T-helper 17 cell (primary cell): ENCODE measurements at places on chromosomes 2 and 18.

DNA sequence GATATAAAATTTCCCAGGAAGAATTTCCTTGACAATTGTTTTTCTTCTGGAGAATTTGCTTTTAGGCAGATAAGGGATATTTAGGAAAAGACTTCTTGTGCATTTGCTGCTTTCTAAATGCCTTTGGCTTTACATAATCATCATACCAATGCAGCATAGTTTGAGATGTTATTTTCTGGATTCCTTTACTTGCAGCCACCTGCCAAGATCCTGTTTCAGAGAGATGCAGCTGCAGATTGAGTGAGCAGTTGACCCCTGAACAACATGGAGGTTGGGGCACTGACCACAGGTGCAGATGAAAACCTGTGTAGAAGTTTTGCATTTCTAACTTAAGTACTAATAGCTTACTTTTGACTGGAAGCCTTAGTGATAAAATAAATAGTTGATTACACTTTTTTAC is 257.9 kb downstream of the RPIA start:
- DNase-seq: no peak

DNA sequence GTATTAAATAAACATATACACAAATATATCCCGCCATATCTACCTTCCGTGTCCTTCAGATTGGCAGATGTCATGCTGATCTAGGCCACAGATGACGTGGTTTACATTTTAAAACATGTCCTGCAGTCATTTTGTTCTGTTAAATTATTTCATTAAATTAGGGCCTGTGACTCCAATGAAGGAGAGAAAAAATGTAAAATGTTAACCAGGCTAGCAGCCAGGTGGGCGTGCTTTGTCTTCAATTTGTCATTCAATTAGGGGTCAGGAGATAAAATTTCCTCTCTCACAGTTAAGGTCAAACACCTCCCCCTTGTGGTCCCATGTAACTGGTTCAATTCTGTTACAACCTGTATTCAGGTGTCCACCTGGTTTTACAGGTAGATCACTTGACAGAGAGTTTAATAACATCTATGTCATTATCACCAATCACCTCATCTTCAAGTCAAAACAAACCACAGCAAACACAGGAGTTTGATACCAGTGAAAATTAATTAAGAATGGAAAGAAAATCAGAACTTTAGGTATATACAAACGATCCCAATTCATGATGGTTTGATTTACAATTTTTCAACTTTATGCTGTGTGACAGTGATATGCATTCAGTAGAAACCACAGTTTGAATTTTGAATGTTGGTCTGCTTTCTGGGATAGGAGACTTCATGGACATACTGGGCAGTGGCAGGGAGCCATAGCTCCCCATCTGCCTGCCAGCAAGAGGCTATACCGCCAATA is 339.4 kb downstream of the CMPK2 start:
- DNase-seq: no peak

GRCh38 chr2:19225126-19225525 is 133.3 kb downstream of the OSR1 start:
- no peak for DNase-seq

- DNase-seq: no peak
Observed at GRCh38 chr2:72959554-72959953, 42.2 kb downstream of the EMX1 start.

DNA sequence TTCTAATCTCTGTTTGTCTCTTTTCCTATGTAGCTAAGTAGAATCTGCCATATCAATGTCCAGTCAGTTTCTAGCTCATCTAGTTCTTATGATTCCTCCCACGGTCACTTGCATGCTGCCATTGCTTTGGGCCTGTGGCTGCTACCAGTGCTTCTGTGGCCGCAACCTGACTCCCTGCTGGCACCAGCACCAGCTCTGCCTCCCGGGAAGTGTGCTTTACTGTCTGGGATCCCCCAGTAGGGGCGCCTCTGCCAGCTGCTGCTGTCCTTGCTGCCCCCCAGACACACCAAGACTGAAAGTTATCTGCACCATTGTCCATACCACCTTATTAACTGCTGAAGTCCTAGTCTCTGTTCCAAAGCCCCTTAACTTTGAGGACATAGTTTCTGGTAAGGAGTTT is 56.3 kb downstream of the RAPGEF4 start:
- DNase-seq: no peak

DNA sequence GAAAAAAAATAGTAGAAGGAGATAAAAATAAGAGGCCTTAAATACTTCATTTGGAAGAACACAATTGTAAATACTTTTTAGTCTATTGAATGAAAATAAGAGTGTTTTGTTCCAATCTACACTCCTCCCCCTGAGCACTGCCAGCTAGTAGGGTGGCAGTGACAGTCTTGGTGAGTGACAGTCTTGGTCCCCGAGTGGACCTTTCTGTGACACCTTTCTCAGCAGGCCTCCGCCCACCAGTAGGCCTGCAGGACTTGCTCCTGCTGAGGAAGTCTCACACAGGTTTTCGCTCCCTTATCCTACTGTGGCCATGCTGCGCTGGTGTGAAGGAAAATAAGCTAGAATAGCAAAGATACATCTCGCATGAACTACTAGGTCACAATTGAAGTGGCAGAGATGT is 666.8 kb downstream of the NR4A2 start:
- no peak for DNase-seq

GRCh38 chr2:199458806-199459285 is 1.1 kb upstream of the SATB2 start:
- DNase-seq: no peak

DNA sequence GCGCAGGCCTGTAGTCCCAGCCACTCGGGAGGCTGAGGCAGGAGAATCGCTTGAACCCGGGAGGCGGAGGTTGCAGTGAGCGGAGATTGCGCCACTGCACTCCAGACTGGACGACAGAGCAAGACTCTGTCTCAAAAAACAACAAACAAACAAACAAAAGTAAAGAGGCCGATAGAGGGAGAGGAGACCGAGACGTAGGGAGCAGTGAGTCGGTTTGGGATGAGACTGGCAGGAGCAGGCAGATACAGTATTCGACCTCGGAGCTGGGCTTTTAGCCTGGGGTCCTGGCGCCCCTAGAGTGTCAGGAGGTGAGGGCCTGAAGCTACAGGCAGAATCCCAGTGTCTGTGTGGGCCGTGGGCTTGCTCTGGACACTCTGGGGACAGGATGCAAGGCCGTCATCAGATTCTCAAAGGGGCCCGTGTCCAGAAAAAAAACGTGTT is 51.2 kb downstream of the SLC4A1AP start:
- no peak for DNase-seq

DNA sequence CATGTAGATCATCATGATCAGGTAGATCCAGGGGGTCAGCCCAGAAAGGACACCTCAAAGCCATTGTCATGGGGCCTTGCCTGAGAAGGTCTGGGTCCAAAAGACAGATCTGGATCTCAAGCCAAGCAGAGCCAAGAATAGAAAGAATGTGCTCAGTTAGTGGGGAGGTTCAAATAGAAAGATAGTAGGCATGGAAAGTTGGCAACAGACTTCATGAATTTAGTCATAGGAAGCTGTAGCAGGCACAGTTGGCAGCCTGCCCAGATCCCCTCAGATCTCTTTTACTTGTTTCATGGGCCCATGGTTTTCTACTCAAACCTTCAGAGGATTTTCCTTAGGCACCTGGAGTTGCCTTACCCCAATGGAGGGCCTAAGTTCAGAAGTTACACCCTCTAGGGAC is 767.0 kb downstream of the SLC4A3 start:
- DNase-seq: no peak

GRCh38 chr2:220434385-220434784 is 807.0 kb downstream of the SLC4A3 start:
- no peak for DNase-seq

DNA sequence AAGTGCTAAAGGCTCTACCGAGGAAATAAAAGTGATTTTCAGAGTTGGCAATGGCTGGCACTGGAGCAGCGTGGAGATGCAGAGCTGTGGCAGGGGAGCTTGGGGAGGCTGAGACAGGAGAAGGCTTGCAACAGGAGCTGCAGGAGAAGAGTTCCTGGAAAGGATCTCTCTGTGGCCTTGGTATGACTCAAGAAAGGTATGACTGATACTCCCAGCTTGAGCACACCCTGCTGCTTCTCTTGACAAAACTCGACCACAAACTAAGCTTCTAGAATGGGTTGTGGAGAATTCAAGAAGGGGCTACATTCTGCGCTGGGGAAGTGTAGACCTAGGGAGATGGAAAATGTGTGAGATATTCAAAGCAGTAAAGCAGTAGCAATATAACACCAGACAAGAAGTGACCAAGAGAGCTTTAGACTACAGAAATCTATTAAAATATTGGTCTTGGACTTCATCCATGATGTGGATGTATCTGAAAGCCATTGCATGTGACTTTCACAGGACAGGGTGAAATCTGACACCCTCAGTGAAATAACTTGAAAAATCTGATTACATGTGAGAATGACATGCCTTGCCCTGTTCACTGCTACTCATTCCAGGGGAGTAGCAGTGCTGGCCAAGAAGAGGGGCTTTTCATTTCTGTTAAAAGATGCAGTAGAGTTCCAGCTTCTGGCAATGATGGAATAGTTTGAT is 41.5 kb downstream of the SUCLG1 start:
- DNase-seq: no peak

DNA sequence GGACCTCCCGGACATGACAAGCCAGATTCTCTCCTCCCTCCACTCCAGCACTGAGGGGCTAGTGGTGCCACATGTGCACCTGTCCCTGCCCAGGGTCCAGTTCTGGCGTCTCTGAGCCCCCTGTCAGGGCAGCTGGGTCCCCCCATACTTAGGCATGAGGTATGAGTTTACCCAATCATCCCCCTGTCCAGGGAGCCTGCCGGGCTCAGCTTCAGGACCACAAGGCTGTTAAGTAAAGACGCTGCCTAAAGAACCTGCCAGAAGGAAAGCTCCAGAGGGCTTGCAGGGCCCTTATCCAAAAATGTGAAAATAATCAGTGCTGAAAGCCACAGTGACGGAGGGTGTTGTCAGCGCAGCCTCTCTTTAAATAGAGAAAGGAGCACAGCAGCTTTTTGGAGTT is 40.0 kb downstream of the SH3BP4 start:
- no peak for DNase-seq

DNA sequence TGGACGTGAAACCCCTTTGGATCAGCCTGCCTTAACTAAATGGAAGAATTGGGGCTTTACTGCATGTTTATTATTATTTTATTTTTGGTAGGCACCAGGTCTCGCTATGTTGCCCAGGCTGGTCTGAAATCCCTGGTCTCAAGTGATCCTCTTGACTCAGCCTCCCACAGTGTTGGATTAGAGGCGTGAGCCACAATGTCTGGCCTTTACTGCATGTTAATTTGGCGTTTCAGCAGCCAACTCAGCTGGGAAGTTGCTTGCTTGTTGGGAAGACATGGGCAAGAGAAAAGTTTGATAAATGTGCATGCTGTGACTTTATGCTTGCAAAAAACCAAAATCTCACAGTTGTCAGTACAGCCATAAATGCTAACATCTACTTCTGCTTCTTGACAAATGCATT is 105.1 kb downstream of the FMNL2 start:
- no peak for DNase-seq

DNA sequence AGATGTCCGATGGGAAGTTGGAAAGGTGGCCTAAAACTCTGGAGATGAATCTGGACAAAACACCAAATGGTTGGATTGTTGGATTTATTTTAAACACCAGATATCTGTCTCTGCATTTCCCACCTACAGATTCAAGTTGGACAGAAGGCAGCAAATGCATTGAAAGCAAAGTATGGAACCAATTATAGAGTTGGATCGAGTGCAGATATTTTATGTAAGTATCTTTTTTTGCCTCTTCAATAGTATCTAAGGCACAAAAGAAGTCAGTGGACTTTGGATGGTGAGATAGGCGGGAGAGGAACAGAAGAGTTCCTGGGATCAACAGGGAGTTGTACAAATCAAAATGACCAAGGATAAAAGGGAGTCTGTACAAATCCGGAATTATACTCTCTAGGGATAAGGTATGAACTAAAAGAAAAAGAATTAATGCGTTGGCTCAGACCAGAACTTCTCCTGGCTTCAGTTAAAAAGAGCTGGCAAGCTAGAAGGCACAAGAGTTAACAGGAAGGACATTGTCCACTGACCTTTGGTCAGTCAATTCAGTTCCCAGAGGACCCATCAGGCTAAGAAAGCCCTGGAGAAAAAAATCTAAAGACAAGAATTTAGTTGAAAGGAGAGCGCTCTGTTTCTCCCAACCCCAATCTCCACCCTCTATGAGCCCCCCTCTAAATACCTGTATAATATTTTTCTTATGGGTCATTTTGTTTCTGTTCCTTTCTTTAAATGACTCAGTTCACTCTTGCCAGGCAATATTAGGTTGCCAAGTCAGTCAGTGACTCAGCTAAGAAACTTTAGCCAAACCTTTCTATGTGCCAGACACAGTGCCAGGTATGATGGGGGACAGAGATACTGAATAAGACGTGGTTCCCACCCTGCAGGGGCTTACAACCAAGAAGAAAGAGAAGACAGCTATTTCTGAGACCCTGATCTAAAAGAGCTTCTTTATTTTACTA is 29.1 kb downstream of the CPO start:
- no peak for DNase-seq

DNA sequence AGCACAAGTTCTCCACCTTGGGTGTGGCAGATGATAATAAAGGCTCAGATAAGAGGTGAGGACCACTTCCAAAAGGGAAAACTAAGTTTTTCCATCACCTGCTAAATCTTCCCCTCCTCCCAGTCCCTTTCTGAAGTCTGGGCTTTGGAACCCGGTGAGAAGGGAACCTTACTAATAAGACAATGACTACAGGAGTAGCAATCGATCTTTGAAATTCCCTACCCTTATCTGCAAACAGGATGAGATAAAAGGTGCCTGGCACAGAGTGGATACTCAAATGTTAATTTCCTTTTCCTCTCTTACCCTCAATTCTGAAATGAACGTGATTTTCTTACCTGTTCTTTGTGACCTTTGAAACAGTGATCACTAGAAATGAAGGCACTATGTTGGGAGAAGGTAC is 69.7 kb upstream of the NARS1 start:
- DNase-seq: no peak

DNA sequence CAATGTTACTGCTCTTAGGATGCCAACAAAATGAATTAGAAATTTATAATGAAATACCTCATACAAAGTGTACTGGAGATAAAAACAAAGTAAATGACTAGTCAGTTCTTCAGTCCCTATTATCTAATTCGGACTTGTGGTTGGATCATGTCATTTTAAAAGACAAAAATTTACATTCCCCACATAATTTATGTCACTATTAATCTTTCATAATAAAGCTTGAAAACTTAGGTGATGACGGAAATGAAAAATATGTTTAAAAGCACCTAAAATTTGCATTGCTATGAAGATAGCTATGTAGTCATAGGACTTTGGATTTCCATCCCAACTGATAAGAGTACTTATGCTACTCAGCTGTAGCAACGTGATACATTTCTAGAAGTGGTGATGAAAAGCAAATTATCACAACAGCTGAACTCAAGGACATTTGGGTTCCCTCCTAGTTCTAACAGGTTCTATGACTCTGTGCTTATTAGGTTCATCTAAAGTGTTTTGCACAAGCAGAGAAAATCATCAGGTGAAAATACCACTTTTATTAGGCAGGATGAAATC is 58.4 kb downstream of the LRPPRC start:
- DNase-seq: no peak

- DNase-seq: peak; percentile 29
Observed at GRCh38 chr18:45910405-45911023, 56.6 kb downstream of the EPG5 start.

- DNase-seq: no peak
Observed at GRCh38 chr2:101677658-101678057, 19.8 kb upstream of the MAP4K4 start.
